Thoracic aorta (tissue), 2 donors: ENCODE measurements at places on chromosomes 7 and 10. TPM values are rescaled to one million over a fixed set of nuclear protein-coding genes. Genes with fewer than 3 reads are reported as not detected.

Gene TCF7L2
- 50.5 TPM for total RNA-seq

Gene CDNF
- 3.4 TPM for total RNA-seq

GRCh38 chr7:22469371-22470143, 30.4 kb downstream of the STEAP1B start:
- no peaks in the 10 kb centered on the region for H3K27me3 ChIP-seq
- DNase-seq = no peak
- H3K36me3 ChIP-seq = no peaks in the 10 kb centered on the region
- no peaks in the 10 kb centered on the region for H3K4me1 ChIP-seq
- H3K4me3 ChIP-seq = no peak overlapping the region
- H3K27ac ChIP-seq = no peak overlapping the region

DNA sequence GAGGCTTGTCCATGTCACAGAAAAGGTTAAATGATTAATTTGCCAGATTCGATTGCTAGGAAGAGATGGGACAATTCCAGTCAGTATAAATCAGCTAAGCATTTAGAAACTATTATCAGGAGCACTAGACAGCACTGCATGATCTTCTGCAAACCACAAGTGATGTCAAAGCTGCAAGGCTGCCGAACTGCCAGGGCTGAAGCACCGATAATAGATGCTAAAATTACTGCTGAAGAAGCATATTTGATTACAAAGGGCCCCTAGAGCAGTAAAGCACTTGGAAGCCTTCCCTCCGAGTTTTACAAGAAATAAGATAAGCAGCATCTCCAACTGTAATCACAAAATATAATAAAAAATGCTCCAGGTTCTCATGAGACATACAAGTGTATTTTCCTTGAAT, 40.6 kb downstream of the RNLS start:
- H3K36me3 ChIP-seq = no peaks in the 10 kb centered on the region
- no peak for DNase-seq
- H3K27me3 ChIP-seq = no peaks in the 10 kb centered on the region
- no peak overlapping the region for H3K4me3 ChIP-seq
- H3K27ac ChIP-seq = no peak overlapping the region

Gene OPN1SW
- not detected for total RNA-seq

DNA sequence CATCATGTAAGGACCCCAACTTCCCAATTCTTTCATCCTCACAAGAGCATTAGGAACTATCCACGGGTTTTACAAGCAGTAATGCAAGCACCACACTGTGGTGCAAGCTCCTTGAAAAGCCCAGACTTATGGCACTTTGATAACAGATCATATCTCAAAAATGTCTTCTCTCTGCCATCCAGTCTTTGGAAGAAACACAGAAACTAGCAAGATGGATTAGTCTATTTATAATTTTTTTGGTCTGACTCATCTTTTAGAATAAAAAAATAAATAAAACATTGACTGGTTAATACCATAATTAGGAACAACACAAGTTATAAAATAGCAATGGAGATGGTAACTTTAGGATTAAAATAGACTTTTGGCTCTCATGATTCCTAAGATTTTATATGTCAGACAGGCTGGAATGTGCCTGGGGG, 49.0 kb upstream of the CALD1 start:
- no peaks in the 10 kb centered on the region for H3K27me3 ChIP-seq
- H3K36me3 ChIP-seq = no peaks in the 10 kb centered on the region

DNA sequence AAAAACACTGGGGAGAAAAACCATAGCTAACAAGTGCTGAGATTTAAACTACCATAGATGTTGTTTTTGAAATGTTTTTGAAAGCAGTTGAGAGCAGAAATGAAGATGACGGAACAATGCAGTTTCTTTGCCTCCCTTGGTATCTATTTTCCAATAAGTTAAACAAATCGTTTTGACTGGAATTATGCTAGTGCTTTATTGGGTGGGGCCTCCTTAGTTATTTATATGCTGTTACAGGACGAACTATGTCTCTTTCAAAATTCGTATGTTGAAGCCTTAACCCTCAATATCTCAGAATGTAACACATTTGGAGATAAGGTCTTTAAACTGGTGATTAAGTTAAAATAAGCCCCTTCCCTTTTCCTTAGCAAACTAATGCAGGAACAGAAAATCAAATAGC, 45.5 kb upstream of the SEPHS1 start:
- no peaks in the 10 kb centered on the region for H3K36me3 ChIP-seq
- no peak overlapping the region for H3K27ac ChIP-seq
- H3K27me3 ChIP-seq = no peaks in the 10 kb centered on the region
- H3K4me1 ChIP-seq = no peaks in the 10 kb centered on the region
- no peak overlapping the region for H3K4me3 ChIP-seq
- DNase-seq = no peak

- H3K4me1 ChIP-seq = no peaks in the 10 kb centered on the region
- DNase-seq = no peak
- no peaks in the 10 kb centered on the region for H3K36me3 ChIP-seq
Measured at GRCh38 chr7:142111499-142111898, at the start of gene MGAM2. TSS of gene MGAM2 (plus strand) at chr7:142111718. CDS start at chr7:142116874, 5,156 bp downstream.

- DNase-seq = no peak
- no peaks in the 10 kb centered on the region for H3K4me1 ChIP-seq
- H3K4me3 ChIP-seq = no peak overlapping the region
- H3K27ac ChIP-seq = no peak overlapping the region
- H3K36me3 ChIP-seq = no peaks in the 10 kb centered on the region
Measured at GRCh38 chr7:92478095-92478494, 349 bp upstream of the ERVW-1 start.

- no peak overlapping the region for H3K27ac ChIP-seq
- no peaks in the 10 kb centered on the region for H3K36me3 ChIP-seq
- H3K4me3 ChIP-seq = no peak overlapping the region
- DNase-seq = no peak
Measured at GRCh38 chr10:110392868-110393740, 88.4 kb upstream of the SMNDC1 start.

GRCh38 chr10:73908853-73909539, 1.9 kb upstream of the PLAU start:
- H3K4me3 ChIP-seq = no peak overlapping the region
- H3K36me3 ChIP-seq = peaks cover under 1% of the 10 kb centered on the region
- H3K27ac ChIP-seq = peak overlapping the region; percentile 26
- peak; percentile 33 for DNase-seq
- peaks cover 10% of the 10 kb centered on the region for H3K4me1 ChIP-seq

DNA sequence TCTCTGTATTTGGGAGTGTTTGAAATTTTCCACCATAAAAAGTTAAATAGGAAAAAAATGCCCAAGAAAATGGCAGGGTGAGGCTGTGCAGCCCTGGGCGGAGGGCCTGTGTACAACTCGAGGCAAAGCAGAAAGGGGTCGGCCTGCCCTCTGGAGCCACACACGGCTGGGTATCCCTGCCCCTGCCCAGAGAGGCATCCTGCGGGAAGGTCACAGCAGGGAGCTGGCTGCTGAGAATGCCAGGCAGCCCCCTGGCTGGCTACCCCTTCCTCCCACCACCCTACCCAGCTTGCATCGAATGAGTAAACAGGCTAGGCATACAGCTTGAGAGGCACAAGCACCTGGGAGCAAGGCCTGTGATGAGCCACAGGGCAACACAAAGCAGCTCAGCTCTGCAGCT, 46.1 kb downstream of the CAMK2B start:
- no peak overlapping the region for H3K4me3 ChIP-seq
- DNase-seq = no peak
- no peaks in the 10 kb centered on the region for H3K36me3 ChIP-seq
- no peak overlapping the region for H3K27ac ChIP-seq
- no peaks in the 10 kb centered on the region for H3K4me1 ChIP-seq

DNA sequence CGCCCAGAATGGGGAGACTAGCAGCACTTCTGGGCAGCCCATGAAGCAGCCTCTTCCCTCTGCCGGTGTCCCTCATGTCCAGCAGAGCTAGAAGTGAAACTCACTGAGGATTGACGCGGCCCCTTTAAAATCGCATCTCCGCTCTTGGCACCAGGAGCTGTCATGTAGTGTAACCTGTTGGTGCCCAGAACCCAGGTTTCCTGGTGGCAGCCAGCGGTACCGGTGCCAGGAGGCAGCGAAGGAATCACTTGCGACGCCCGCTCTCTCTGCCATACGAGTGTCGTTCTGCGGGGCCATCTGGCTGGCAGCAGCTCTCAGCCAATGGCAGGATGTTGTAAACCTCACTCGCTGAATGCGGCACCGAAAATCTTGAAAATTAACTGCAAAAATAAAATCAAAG, 82.7 kb downstream of the CUX1 start:
- H3K27ac ChIP-seq = peak overlapping the region; percentile 46
- H3K4me3 ChIP-seq = peak overlapping the region; percentile 74
- no peak for DNase-seq
- no peaks in the 10 kb centered on the region for H3K36me3 ChIP-seq

GRCh38 chr7:137704723-137705122, 142.1 kb downstream of the DGKI start:
- no peak overlapping the region for H3K27ac ChIP-seq
- H3K27me3 ChIP-seq = no peaks in the 10 kb centered on the region
- H3K36me3 ChIP-seq = no peaks in the 10 kb centered on the region
- DNase-seq = no peak

- H3K27ac ChIP-seq = no peak overlapping the region
- no peaks in the 10 kb centered on the region for H3K27me3 ChIP-seq
- H3K4me1 ChIP-seq = no peaks in the 10 kb centered on the region
- no peaks in the 10 kb centered on the region for H3K36me3 ChIP-seq
- no peak for DNase-seq
Measured at GRCh38 chr7:14833707-14834106, 68.8 kb downstream of the DGKB start.

- no peaks in the 10 kb centered on the region for H3K4me1 ChIP-seq
- no peak for DNase-seq
- no peak overlapping the region for H3K4me3 ChIP-seq
- H3K27me3 ChIP-seq = no peaks in the 10 kb centered on the region
Measured at GRCh38 chr10:72645263-72645858, 19.5 kb upstream of the MICU1 start.

Gene AKR1D1
- not detected for total RNA-seq

Gene GJD4
- not detected for total RNA-seq

Gene NRG3
- total RNA-seq = 0.41 TPM

DNA sequence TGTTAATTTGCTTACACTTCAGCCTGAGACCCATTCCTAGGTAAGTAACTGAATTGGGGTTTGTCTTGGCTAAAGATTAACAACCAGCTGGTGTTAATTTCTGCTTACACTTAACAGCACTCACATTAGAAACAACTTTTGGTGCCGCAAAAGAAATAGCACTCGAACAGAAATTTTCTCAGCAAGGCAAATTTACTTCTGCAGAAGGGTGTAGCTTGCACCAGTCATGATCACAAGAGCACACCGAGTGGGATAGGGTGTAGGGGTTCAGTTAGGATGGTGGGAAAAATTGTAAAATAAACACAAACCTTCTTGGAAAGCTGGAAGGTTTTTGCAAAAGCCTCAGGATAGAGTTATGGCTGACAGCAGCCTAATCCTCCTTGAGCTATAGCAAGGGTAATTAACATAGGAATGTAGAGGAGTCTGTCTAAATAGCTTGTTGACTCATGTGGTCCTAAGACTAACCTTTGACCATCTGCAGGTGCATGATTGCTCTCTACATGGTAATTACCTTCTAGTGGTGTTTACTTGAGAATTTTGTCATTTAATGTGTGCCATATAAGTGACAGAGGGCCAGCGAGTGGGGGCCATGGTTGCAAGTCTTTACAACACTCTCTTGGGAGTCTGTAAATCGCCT, 67.8 kb upstream of the CDK13 start:
- no peaks in the 10 kb centered on the region for H3K27me3 ChIP-seq
- H3K36me3 ChIP-seq = no peaks in the 10 kb centered on the region
- no peak overlapping the region for H3K27ac ChIP-seq
- no peak overlapping the region for H3K4me3 ChIP-seq

- H3K36me3 ChIP-seq = no peaks in the 10 kb centered on the region
- H3K4me1 ChIP-seq = no peaks in the 10 kb centered on the region
- DNase-seq = no peak
- no peaks in the 10 kb centered on the region for H3K27me3 ChIP-seq
Measured at GRCh38 chr7:43937444-43937843, 11.2 kb downstream of the UBE2D4 start.

Gene TWIST1
- total RNA-seq = 14.2 TPM

DNA sequence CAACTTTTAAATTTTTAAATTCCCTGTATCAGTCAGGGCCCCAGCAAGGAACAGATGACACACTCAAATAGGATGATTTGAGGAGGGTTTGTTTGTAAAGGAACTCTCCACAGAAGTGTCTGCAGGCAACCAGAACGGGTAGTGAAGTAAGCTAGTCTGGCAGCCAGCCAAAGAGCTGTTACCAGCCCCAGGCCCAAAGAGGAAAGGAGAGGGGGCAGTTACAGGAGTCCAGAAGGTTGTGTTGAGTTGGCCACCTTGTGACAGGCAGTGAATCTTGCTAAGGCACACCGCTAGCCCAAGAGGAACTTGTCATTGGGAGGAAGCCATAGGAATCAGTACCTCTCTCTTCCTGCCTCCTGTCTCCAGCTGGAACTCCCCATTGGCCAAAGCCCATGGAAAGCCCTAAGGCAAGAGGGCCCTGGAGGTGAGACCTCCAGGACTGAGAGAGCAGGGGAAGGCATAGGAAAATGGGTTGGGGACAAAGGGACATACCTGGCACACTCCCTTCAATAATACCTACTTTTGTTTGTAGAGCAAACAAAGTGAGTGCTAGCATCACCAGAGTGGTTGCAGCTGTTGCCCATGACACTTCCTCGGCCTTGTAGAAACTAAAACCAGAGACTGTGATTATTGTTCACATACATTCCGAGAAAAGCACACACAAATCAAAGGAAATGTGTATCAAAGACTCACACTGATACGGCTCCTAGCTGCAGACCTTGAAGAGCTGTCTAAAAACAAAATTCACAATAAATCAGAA, 25.4 kb upstream of the GATAD1 start:
- no peak overlapping the region for H3K4me3 ChIP-seq
- H3K27ac ChIP-seq = no peak overlapping the region
- DNase-seq = no peak

Gene CTAGE8
- total RNA-seq = not detected

GRCh38 chr10:84185526-84186175, 8.7 kb upstream of the CDHR1 start:
- H3K27ac ChIP-seq = no peak overlapping the region
- H3K36me3 ChIP-seq = no peaks in the 10 kb centered on the region
- no peak for DNase-seq
- no peaks in the 10 kb centered on the region for H3K27me3 ChIP-seq

GRCh38 chr10:72075376-72076115, 12.8 kb downstream of the SPOCK2 start:
- no peak overlapping the region for H3K4me3 ChIP-seq
- DNase-seq = no peak
- no peaks in the 10 kb centered on the region for H3K36me3 ChIP-seq
- H3K4me1 ChIP-seq = no peaks in the 10 kb centered on the region
- no peak overlapping the region for H3K27ac ChIP-seq
